Activated T-cell treated with anti-CD3 and anti-CD28 coated beads for 1 hour (primary cell): ENCODE measurements at places on chromosomes 12 and 14.

DNA sequence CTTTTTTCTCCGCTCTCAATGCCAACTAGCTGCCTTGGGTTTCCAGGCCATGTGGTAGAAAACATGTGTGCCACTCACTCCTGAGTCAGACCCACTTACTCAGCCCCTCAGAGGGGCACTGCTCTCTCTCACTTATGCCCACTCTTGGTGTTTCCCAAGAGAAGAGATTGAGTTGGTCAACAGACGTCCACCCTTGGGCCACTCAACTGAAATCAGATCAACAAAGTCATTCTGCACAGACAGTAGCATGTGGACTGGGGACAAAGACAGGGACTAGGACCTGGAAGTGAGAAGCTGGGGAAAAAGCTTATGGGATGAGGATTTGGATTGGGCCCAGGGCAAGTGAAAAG lies 161.2 kb downstream of the EFCAB11 start:
- no peak for DNase-seq

DNA sequence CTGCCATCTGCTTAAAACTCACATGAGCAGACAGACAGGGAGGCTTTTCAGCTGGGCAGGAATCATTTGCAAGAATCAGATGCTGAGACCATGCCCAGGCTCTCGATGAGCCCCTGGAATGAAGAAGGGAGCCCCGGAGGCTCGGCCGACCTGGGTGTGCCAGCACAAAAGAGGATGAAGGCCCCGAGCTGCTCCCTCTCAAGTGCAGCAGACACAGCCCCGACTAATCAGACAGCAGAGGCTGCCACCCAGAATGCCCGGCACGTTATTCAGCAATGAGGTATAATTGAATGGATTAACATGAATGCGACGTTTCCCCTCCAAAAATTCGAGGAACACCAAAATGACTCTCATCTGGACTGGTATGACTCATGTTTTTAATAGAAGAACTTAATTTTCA lies 58.9 kb downstream of the BCL11B start:
- no peak for DNase-seq

- DNase-seq = no peak
Observed at GRCh38 chr14:105531088-105531893, 4.9 kb downstream of the TMEM121 start.

GRCh38 chr14:89681086-89682018 lies 264.3 kb upstream of the FOXN3 start:
- no peak for DNase-seq

DNA sequence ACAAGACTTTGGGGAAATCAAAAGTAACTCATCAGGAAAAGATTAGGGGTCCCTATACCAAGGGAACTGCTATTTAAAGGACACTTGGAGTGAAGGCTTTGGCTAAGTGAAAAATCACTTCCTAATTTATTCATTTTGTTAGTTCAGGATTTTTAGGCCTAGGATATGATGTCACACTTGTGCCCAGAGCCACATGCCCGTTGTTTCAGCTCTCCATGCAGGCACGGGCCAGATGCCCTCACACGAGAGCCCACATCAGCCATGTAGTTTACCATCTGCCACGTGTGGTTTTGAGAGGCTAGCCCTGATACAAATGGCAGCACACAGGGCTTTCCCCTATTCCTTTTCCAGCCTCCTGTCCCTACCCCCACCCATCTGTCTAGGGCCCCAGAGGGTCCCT lies 11.9 kb upstream of the LRP1-AS start:
- no peak for DNase-seq

DNA sequence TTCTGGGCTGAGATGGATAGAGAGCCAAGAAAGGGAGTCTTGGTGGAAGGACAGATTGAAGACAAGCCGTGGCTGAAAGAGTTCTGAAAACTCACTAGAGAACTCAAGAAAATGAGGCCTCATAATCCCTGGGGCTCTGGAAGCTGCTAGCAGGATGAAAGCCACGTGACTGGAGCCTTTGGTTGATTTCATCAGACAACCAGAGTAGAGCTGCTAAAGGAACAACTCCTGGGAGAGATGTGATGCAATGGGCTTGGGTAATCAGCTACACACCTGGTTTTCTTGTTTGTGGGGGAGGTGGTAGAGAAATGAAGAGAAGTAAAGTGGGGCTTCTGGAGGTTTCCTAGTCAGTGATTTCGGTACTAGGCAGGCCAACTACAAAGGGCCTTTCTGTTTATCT lies 13.4 kb downstream of the CSRNP2 start:
- no peak for DNase-seq
